ENCODE measurements at places on chromosomes 3 and 15.
A peak's percentile ranks its signal among the peaks of the same experiment; 100 is the strongest.

DNA sequence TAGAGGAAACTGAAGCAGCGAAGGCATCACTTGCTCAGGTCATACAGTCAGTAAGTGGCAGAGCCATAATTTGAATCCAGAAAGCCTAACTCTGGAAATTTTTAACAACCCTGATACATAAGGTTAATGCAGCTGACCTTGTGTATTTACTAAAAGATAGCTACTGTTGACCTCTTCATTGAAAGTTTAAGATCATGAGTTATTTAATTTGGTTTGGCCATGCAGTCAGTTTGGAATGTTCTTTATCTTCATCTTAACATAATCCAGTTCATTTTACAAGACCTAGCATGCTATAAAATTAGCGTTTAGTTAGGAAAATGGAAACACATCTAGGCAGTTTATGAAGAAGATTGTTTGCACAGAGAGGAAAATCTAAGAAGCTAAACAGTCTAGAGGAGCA, 240.9 kb downstream of the RBMS3 start:
- no peak for DNase-seq

DNA sequence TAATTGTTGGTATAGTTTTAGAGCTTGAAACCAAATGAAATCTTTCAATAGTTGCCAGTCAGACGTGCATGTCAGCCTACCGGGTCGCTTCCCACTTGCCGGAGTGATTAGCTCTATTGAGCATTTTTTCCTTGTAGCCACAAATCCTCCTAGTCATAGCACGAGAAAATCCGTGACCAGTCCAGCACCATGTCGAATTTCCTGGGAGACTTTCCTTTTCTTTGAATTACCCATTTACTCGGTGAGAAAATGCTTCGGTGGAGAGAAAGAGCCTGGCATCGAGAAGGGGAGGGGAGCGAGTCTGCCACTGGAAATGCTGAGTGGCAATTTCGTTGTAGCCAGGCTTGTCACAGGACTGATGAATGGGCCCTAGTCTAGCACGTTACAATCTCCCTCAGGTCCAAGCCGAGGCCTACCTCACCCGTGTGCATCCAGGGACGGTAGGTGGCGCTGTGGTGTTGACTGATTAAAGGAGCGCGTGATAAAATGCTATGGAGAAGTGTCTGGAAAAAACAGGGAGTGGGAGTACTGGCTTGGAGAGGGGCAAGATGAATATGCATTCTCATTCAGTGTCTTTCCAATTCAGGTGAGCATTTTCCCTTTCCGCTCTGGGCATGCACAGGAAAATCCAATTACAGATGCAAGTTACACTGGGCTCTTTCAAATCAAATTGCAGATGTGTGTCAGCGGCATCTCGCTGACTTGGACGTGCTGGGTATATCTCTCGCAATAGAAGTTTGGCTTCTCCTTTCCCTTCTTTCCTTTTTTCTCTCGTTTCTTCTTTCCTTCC, 238.8 kb downstream of the EDEM1 start:
- DNase-seq, result peak; percentile 77

DNA sequence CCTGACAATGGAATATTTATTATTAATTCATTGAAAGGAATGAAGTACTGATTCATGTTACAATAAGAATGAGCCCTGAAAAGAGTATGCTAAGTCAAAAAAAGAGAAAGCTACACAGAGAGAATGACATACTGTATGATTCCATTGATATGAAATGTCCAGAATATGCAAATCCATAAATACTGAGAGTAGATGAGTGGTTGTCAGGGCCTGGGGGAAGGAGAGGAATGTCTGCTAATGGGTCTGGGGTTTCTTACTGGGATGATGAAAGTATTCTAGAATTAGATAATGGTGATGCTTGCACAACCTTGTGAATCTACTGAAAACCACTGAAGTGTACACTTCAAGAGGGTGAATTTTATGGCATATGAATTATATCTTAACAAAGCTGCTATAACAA, 79.9 kb upstream of the HACD2 start:
- DNase-seq, result no peak

DNA sequence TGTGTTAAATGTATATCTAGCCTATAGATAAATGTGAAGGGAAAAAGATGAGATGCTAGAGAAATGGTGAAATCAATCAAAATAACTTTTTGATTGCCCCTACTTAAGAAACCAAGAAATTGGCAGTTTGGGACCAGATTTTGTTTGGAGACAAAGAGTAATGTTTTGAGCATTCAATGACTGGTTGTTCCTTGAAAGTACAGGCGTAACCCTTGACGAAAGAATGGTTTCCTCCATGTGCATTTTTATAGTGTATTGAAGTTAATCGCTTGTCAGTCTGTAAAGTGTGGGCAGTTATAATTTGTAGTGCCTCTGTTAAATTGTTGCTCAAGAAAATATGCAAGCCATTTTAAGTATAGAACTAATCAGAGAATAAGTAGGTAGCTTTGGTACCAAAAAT, 1.2 kb downstream of the KIF23 start:
- no peak for DNase-seq

DNA sequence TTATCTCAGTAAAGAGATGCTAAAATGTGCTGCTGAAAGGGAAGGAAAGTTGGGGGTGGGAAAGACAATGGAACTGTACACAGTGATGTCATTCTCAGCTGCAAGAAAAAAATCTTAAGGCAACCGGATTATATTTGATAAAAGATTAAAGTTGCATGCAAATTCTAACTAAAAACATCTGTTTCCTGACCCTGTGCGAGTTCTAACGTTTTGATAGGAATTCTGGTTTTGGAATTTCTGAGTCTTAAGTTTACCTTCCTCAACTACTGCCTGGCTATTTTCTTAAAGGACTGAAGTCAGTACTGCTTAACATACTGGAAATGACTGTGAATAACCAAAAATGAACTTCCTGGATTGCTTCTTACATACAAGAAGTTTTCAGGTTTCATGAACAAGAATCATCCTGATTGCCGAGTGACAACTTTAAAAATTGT, 115.5 kb downstream of the SLC25A26 start:
- peak; percentile 37 for DNase-seq

DNA sequence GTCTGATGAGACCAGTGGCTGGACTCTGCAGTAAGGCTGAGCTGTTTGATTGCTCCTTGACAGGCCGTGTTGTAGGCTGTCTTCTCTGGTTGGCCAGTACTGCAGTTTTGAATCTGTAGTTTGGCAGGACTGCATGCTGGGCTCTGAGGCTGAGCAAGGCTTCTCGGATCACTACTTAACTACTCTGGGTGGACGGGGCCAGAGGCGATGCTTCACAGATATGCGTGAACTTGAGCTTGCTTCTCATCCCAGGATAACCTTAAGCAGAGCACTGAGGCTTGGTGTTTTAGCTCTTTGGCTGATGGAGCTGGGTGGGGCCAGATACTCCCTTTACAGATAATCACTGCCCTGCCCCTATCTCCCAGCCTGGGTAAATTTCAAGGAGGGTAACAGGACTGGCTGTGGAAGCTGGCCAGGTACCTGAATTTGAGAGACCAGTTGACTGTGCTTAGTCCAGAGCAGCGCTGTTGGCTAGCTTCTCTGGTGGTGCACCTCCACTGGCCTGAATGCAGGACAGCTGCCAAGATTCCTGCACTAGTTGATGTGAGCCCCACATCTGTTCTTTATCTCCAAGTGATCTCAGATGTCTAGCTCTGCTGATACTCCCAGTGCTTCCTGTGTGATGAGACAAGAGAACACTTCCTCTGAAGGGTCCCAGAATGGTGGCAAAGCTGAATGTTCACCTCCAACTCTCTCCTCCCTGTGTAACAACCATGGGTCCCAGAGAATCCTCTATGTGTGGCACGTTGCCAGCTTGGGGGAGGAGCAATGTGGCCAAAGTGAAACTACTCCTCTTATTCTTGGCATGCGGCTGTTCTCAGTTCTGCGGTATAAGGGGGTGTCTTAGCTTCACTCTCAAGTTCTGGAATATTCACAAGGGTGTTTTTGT, 37.9 kb downstream of the RPL39L start:
- peak; percentile 81 for DNase-seq
